Suppressor macrophage treated with lipopolysaccharide for 1 hour (primary cell): ENCODE measurements at places on chromosomes 2 and 18.

- DNase-seq: no peak
These were observed 21.0 kb downstream of the INPP4A start for GRCh38 chr2:98465456-98466226.

DNA sequence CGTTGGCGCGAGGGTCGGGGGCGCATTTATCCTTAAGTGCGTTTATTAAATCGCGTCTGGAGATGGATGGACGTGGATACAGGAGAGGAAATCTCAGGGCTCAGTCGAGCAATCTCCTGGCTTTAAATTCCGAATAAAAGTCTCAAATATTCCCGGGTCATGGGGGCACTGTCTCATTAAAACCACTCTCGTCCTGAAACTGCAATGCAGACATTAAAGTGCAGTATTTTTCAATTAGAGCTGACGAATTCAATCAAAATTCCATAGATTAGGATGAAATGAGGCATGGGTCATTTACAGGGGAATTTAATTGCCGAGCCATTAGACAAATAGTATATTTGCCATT is 10.7 kb upstream of the GBX2 start:
- DNase-seq: no peak

DNA sequence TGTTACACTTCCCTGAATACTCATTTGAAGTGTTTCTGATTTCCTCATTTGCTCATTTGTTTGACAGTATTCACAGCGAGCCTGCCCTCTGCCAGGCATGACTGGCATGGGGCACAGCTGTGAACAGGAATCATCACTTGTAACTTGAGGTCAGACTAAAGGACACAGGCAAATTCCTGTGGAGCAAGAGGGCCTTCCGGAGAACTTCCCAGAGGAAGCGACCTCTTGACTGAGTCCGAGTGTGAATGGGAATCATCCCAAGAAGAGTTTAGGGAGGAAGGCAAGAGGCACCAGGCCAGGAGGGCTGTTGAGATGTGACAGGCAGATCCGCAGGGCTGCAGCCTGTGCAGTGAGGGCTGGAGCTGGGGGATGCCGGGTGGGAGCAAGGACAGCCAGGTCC is 45.4 kb downstream of the LIMS1 start:
- DNase-seq: peak; percentile 57

- no peak for DNase-seq
These were observed 6.2 kb downstream of the ABCG5 start for GRCh38 chr2:43832457-43832856.

- no peak for DNase-seq
These were observed 302.0 kb upstream of the RND3 start for GRCh38 chr2:150789376-150789905.

- no peak for DNase-seq
These were observed 2.7 kb downstream of the TUBB6 start for GRCh38 chr18:12310762-12311161.

- no peak for DNase-seq
These were observed 40.1 kb downstream of the PLEK start for GRCh38 chr2:68404893-68405799.

DNA sequence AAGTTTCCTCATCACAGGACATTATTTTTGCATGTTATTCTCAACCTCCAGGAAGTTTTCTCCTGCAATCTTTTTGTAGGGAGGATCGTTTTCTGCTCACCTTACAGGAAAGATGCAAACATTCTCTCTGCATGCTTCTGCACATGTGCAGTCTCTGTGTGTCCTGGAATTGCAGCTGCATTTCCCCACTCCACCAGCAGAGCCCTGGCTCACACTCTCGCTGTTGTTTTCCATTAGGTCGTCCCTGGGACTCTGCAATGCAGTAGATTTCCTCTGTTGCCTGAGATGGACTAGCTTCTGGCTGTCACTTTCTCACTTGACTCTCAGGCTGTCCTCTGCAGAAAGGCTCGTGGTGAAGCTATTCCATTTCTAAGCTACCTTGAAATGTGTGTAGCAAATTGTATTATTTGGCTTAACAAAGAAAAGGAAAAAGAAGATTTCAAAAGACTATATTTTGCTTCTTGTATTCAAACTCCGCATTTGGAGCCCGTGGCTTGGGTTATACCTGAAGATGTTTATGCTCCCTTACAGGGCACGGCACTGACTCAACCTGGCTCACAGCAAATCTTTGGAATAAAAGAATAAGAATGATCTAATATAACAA is 346.7 kb downstream of the RAD51AP2 start:
- DNase-seq: peak; percentile 26

- no peak for DNase-seq
These were observed 20.1 kb upstream of the CD207 start for GRCh38 chr2:70855667-70856066.

DNA sequence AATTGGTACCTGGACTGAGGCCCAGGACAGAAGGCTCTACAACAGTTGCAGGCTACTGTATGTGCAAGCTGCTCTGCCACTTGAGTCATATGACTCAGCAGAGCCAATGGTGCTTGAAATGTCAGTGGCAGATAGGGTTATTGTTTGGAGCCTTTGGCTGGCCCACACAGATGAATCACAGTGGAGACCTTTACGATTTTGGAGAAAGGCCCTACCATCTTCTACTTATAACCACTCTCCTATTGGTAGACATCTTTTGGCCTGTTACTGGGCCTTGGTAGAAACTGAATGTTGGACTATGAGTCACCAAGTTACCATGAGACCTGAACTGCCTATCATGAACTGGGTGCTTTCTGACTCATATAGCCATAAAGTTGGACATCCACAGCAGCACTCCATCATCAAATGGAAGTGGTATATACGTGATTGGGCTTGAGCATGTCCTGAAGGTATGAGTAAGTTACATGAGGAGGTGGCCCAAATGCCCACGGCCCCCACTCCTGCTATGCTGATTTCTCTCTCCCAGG is 88.9 kb upstream of the NRXN1 start:
- DNase-seq: no peak

- DNase-seq: peak; percentile 64
These were observed 113.7 kb downstream of the PRKCE start for GRCh38 chr2:45765007-45765727.

DNA sequence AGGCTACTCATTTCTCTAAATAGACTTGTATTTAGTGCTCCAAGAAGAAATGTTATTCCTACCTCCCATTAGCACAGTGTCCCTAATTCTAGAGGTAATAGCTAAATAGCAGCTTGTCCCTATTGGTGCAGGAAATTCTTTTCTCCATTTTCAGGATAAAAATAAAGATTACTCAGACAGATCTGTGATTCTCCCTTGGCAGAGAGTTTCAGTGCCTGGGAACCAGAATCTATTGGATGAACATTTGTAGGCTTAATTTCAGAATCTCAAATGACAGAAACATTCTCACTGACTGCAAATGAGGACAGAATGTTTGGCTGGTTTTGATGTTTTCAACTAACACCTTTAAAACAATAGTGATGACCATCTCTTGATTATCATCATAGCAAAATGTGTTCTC is 33.3 kb upstream of the LGALSL start:
- no peak for DNase-seq

GRCh38 chr2:1777781-1778180 is 33.5 kb upstream of the PXDN start:
- DNase-seq: no peak

DNA sequence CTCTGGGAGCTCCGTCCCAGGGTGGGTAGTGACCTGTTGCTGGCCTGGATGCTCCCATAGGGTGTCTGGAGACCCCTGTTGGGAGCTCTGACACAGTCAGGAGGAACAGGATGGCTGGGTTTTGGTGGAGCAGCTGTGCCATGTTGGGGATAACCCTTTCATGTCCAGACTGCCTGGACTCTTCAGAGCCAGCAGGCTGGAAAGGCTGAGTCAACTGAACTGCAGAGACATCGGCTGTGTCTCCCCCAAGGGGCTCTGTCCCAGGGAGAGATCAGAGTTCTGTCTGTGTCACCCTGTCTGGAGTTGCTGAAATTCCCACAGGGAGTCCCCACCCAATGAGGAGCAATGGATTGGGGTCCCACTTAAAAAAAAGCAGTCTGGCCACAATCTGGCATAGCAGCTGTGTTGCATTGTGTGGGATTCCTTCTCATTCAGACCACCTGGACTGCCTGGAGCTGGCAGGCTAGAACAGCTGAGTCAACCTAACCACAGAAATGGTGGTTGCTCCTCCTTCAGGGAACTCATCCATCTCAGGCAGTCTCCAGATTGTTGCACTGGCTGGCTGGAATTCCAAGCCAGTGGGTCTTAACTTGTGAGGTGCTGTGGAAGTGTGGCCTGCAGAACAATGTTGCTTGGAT is 37.2 kb downstream of the AGPS start:
- no peak for DNase-seq

DNA sequence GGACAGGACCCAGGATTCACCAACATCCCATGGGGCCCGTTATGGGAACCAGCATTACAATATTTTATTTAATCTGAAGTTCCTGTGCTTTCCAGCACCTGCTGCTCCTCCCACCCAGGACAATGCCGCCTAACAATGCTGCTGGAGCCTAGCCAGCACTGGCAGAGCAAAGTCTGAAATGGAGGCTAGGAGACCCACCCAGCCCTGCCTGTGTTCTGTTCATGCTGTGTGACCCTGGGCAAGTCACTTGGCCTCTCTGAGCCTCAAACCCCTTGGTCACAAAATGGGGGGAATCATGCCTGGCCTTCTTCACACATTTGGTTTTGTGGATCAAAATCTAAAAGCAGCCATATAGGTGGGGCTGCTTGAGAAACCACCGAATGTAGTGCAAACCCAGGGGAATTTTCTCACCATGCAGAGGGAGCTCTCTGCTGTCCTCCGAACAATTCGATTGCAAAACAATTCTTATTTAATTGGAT is 38.5 kb upstream of the ODC1 start:
- DNase-seq: no peak

- peak; percentile 63 for DNase-seq
These were observed 593.9 kb downstream of the NYAP2 start for GRCh38 chr2:225993430-225993829.

DNA sequence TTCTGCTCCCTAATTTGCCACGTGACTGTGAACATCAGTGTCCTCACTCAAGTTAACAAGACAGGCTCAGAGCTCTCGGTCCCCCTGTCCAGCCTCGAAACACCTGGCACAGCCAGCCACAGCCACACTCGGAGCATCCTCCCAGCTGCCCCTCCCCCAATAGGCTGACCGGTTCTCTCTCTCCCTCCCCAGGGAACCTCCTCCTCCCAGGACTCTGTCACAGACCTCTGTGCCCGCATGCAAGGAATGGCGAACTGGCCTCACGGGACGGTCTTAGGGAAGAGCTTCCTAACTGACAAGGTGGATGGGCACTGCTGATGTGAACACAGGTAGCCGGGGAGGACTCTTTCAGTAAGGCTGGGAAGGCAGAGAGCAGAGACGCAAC is 18.8 kb downstream of the CYP26B1 start:
- no peak for DNase-seq

DNA sequence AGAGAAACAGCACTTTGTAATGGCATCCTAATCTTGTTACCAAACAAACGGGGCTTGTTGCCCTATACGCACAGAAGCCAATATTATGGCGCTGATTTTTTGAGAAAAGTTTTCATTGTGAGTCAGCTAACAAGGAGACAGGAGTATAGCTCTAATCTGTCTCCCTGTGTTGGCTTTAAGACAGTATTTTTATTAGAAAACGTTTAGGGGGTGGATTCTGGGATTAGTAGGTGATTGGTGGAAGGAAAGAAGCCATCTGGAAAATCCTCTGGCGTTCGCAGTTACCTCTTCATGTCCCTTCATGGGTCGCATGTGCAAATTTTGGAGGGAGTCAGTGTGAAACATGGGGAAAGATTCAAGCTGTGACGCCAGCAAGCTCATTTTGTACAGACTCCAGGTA is 698 bp upstream of the TMEM237 start:
- no peak for DNase-seq

DNA sequence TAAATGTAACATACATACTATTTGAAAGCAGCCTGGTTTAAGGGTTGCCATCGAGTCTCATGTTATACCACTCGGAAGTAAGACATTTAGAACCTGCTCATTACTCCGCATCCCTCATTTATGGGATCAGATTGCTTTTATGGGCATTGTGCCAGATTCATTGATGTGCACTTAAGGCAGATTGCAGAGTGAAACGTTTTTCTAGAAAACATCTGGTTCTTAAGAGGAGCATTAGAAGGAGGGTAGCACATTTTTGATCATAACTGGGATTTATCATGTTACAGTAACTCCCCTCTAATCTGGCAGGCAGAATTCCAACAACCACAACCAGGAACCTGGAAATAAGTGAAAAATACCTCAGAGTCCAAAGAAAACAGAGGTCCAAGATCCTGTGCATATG is 74.2 kb upstream of the GALNT3 start:
- DNase-seq: no peak

DNA sequence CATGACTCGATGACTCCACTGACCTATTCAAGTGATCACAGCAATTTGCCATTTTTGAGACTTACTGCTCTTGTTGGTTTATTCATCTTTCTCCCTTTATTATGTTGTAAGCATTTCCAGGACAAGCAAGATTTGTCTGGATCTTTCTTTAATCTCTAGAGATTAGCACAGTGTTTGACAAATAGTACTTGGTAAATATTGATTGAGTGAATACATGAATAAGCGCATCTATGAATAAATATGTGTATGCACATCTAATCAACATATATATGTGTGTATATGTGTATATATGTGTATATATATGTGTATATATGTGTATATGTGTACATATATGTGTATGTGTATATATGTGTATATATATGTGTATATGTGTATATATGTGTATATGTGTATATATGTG is 7.3 kb downstream of the TMX3 start:
- DNase-seq: no peak

DNA sequence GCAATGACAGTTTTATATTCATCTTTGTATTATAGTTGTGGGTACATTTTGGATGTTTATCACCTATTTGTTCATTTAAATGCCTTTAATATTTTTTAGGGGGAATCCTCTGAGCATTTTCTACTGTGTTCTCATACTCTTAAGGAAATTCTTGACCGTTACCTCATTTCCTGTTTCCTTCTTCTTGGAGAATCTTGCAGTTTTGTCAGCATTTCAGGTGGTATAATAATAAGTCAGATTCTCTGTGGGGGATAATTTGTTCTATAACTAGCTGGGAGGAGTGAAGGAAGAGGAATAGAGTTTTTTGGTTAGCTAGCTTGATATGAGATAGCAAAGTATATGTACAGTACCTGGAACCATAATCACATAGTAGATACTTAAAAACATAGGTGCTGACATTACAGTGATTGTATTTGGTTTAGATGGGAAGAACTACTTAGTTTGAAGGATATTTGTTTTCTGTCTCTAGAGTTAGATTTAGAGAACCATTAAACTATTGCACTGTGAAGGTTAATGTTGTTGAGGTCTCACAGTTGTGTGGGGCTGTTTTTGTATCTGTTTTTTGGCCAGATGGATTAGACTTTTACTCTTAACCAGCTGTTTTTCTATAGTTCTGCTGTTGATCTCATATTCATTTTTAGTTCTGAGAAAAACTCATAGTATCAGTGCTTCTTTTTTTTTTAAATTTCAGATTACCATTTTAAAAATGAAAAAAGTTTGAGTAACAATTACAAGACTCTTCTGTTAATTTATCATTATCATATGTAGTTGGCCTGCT is 14.2 kb downstream of the MTX2 start:
- DNase-seq: peak; percentile 13

GRCh38 chr2:15914596-15915385 is 25.6 kb upstream of the MYCN start:
- no peak for DNase-seq

GRCh38 chr18:49251451-49251850 is 209.0 kb downstream of the DYM start:
- no peak for DNase-seq
